ENCODE measurements at places on chromosomes 12 and 14.
A peak's percentile ranks its signal among the peaks of the same experiment; 100 is the strongest.

DNA sequence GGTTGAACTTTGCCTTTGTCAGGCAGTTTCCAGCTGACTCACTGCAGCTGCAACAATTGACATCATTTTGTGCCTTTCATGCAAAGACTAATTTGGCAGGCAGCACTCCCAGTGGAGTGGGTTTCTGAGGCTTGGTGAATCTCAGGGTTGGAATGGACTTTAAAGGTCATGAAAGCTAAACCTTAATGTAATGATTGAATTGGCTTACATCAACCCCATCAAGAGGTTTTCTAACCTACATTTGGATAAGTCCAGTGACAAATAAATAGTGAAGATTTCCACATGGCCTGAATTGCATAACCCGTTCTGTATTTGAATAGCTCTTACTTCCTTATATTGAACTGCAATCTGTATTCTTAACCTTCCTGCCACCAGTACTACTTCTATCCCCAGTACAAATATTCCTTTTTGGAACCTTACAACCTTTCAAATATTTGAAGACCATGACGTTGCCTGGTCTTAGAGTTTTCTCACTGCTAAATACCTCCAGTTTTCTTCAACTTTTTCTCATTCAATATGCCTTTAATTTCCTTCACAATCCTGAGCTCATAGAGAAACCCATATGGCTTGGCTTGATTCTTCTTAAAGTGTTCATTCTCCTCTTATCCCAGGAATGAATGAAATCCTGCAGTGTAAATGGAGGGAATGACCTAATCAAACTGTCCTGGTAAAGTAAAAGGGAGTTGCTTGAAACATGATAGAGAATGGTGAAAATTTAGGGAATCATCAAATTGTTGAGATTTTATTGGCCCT, 168.1 kb upstream of the NOVA1 start:
- no peak for DNase-seq

DNA sequence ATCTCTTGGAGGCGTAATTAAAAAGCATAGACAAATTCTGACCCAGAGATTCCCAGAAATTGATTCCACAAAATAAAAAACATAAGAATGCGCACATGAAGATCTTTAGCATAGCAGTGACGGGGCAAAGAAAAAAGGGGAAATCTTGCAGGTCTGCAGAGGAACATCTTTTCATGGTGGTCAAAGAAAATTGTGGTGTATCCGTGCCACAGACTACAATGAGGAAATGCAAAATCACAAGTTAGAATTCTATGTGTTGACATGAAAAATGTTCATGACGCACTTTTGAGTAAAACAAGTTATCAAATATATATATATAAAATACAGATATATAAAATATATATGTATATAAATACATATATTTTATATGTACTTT, 101.6 kb downstream of the RIMBP2 start:
- no peak for DNase-seq

GRCh38 chr12:6701078-6701768, 608 bp upstream of the PIANP start:
- no peak for DNase-seq

DNA sequence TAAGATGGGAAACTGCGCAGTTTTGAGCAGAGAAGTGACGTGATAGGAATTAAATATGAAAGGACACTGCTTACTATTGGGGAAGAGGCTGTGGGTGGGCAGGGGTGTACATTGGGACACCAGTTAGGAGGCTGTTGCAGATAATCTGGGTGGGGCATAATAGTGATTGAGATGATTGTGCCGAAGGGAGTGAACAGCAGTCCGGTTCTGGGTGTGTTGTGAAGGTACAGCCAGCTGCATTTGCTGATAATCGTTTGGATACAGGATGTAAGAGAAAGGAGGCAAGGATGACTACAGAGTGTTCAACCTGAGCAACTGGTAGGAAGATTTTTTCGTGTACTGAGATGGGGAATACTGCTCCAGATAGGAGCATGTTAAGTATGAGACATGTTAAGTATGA, 205.2 kb upstream of the NEDD1 start:
- DNase-seq: no peak

GRCh38 chr12:54300732-54301427, at the start of gene NFE2:
Gene NFE2, minus strand, starts transcription at chr12:54301015. Its CDS starts 5,767 bp downstream, at chr12:54295248.
- peak; percentile 61 for DNase-seq

DNA sequence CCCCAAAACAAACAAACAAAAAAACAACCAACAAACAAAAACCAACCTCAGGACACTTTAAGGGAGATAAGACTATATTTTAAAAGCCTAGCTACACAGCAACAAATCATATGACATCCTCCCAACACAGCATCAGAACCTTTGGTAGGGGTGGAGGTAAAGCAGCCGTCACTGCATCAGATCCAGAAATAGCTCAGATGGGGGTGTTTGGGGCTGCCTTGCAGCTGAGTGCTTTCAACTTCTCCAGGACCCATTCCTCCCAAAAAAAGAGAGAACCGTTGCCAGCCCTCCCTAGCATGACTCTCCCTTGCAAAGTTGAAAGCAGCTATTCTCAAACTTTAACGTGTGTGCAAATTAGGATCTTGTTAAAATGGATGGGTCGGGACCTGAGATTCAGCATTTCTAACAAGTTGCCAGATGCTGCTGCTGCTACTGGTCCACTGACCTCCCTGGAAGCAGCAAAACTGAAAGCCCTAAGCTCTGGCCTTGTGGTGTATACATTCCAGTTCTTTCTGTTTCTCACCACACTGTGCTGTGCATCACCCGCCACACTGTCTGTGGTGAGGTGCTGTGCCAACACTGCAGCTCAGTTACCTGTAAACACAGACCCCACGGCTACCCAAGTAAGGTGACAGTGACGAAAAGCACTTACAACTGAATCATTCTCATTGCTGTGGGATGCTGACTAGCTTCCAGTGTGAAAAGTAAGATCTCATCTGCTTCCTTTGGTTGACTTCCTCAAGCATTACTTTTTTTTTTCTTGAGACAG, 54.0 kb downstream of the SLC38A1 start:
- no peak for DNase-seq

GRCh38 chr14:96911499-96912149, 114.4 kb downstream of the VRK1 start:
- DNase-seq: no peak

GRCh38 chr12:92802906-92803305, 100.1 kb downstream of the PLEKHG7 start:
- DNase-seq: no peak

GRCh38 chr12:55657212-55657611, 20.5 kb downstream of the OR10P1 start:
- no peak for DNase-seq

DNA sequence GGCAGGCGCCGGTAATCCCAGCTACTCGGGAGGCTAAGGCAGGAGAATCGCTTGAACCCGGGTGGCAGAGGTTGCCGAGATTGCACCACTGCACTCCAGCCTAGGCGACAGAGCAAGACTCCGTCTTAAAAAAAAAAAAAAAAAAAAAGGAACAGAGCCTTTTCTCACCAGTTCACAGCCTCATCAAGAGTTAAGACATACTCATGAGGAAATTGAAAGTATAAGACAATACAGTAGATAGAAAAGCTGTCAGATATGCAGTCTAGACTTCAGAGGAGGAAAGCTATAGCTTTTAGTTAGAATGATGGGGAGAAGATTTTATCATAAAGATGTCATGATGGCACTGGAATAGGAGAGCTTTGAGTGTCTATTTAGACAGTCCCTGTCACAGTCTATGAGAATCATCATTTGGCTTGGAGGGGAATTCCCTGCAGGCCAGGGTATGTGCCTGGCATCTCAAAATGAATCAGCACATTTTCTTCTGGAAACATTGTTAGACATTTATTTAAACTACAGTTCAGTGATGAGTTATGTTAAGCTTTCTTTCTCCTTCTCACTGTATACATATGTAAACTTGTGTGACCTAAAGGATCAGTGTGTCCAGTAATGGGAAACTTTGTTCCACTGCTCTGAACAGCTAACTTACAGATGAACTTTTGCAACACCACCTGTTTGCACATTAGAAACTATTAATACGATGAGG, 2.9 kb upstream of the RAB35 start:
- no peak for DNase-seq

GRCh38 chr12:58513301-58513834, 406.9 kb downstream of the LRIG3 start:
- no peak for DNase-seq

DNA sequence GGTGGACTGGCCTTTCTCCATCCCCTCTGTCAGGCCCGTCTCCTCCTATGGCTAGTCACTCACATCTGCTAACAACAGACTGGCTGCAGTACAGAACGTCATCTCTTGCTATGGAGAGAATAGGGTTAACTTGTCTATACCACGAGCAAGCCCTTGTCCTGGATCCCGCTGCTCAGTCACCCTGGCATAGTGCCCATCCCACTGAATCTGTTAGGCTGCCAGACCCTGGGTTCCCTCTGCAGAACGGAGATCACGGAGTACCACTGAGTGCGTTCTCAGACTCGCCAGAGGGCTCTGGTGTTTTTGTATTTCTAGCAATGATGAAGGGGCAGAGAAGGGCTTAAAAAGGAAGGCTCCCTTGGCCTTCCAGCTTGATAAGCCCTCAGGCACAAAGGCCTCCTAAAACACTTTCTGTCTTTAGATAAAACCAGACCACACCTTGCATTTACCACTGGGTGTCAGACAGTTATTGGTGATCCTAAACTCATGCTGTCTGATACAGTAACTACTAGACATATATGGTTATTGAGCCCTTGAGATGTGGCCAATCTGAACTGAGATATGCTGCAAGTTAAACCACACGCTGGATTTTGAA, 6.3 kb upstream of the NRIP2 start:
- DNase-seq: peak; percentile 65
